ENCODE measurements at places on chromosomes 4 and X. TPM values are rescaled to one million over a fixed set of nuclear protein-coding genes. Genes with fewer than 3 reads are reported as not detected.

The CHIC1 gene
- total RNA-seq = 7.5 TPM

The RTL9 gene
- 0.14 TPM for total RNA-seq

The MGAT4D gene
- not detected for total RNA-seq

The SLC26A1 gene
- 0.28 TPM for total RNA-seq

The REELD1 gene
- not detected for total RNA-seq

The ADH1A gene
- total RNA-seq = not detected

The TFE3 gene
- total RNA-seq = 24.2 TPM

The NPNT gene
- total RNA-seq = 0.09 TPM

The TEX11 gene
- 0.09 TPM for total RNA-seq

The NEUROG2 gene
- total RNA-seq = not detected

The CLDN34 gene
- not detected for total RNA-seq

The CT47B1 gene
- not detected for total RNA-seq

The HELT gene
- not detected for total RNA-seq

The PWWP3B gene
- 0.74 TPM for total RNA-seq

The MXRA5 gene
- 21.1 TPM for total RNA-seq

The AFP gene
- total RNA-seq = 0.55 TPM

The F9 gene
- not detected for total RNA-seq

The SASH3 gene
- total RNA-seq = not detected

The ARHGAP36 gene
- not detected for total RNA-seq

The BBS7 gene
- 20.1 TPM for total RNA-seq

The TMEM131L gene
- total RNA-seq = 4.2 TPM

The SPANXC gene
- total RNA-seq = not detected

The ANXA10 gene
- 25.3 TPM for total RNA-seq

The GABRG1 gene
- total RNA-seq = not detected

The DDX53 gene
- total RNA-seq = not detected

The RGN gene
- 3.3 TPM for total RNA-seq

The SRPX2 gene
- total RNA-seq = 29.2 TPM

The FAM90A26 gene
- not detected for total RNA-seq

The SMIM10 gene
- 7.8 TPM for total RNA-seq

The INPP4B gene
- 4.3 TPM for total RNA-seq

The PDE6B gene
- total RNA-seq = 1.3 TPM

The SPANXN3 gene
- total RNA-seq = not detected

The NPY2R gene
- total RNA-seq = not detected

The F11 gene
- not detected for total RNA-seq

The TMLHE gene
- 14.1 TPM for total RNA-seq

The TMSB15A gene
- 0.85 TPM for total RNA-seq

The STX18 gene
- 26.0 TPM for total RNA-seq

The FAM53A gene
- total RNA-seq = 0.85 TPM

The NKX1-1 gene
- total RNA-seq = not detected

The HAUS3 gene
- total RNA-seq = 3.4 TPM

The TCEAL9 gene
- 169 TPM for total RNA-seq

The HSFX3 gene
- total RNA-seq = not detected

The INTU gene
- 5.7 TPM for total RNA-seq

The SSX2B gene
- total RNA-seq = not detected

The CCDC149 gene
- 14.0 TPM for total RNA-seq

The ETDA gene
- total RNA-seq = not detected

The IRS4 gene
- not detected for total RNA-seq

The SPARCL1 gene
- under 0.01 TPM for total RNA-seq
